ENCODE measurements at places on chromosomes 4 and X.

DNA sequence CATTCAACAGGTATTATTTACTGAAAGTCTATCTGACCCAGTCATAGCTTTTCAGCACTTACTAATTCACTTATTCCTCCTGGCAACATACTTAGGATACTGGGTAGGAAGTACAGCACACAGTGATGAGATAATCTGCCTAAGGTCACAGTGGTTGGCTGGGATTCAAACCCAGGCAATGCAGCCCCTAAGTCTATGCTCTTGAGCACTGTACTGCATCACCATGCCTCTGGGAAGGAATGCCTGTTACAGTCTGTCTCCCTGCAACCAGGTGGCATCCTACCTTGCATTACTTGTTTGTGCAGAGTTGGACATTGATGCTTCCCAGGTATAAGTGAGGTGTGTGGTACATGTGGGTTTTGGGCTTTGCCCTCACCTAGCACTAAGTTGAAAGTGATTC lies 21.5 kb upstream of the LRAT start:
- DNase-seq: no peak

GRCh38 chr4:109818268-109818667 lies 2.7 kb downstream of the GAR1 start:
- no peak for DNase-seq

DNA sequence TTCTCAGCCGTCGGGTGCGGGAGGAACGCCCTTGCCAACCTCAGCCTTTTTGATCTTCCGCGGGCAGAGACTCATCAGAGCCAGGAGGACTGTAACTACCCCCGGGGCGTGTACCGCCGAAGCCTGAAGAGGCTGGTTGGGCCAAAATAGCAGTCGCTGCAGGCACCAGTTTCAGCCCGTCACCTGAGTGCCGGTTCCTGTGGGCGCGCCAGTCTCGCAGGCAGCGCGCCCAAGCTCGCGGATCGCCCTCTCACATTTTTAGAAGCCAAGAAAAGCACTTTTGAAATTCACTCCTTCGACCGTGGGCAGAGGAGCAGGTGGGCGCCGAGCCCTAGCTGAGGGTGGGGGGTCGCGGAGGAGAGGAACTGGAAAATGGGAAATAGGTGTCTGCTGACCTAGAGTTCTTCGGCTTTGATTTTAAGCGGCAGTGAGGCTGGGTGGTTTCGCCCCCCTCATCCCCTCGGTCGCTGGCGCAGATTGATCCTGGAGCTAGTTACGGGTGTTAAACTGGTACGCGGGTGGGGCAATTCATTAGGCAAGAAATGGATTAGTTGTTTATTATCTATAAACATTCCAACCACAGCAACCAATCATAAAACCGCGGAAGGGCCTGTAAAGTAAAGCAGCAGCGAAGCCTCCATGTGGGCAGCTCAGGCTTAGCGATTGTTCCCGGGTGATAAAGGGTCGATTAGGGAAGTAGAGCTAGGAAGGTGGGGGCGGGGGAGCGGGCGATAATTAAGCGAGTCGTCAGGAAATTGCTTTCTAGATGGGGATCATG lies 69.2 kb downstream of the FBXO8 start:
- DNase-seq: no peak

DNA sequence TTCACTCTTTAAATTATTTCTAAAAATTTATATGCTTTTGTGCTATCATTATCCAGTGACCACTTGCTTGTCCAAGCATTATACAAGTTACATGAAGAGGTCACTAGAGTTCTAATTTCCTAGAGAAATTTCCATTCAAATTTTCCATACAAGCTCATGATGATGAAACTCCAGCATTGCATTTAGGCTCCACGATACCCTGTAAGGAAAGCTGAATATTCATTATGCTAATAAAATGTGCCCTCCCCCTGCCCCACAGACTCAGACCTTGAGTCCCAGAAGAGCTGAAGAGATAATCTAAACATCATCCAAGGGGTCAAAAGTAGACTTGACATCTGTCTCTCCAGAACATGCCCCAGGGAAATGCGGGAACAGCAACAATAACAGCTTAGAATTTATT lies 19.6 kb upstream of the FAM156A start:
- DNase-seq: no peak

GRCh38 chrX:44876086-44876485 lies 3.1 kb downstream of the KDM6A start:
- DNase-seq: no peak
